ENCODE measurements at places on chromosomes 5 and 9.
A peak's percentile ranks its signal among the peaks of the same experiment; 100 is the strongest.

- H3K4me3 ChIP-seq: no peak overlapping the region
- H3K36me3 ChIP-seq: peaks cover 49% of the 10 kb centered on the region
Observed at GRCh38 chr9:128529191-128529590, 23.2 kb upstream of the SPTAN1 start.

DNA sequence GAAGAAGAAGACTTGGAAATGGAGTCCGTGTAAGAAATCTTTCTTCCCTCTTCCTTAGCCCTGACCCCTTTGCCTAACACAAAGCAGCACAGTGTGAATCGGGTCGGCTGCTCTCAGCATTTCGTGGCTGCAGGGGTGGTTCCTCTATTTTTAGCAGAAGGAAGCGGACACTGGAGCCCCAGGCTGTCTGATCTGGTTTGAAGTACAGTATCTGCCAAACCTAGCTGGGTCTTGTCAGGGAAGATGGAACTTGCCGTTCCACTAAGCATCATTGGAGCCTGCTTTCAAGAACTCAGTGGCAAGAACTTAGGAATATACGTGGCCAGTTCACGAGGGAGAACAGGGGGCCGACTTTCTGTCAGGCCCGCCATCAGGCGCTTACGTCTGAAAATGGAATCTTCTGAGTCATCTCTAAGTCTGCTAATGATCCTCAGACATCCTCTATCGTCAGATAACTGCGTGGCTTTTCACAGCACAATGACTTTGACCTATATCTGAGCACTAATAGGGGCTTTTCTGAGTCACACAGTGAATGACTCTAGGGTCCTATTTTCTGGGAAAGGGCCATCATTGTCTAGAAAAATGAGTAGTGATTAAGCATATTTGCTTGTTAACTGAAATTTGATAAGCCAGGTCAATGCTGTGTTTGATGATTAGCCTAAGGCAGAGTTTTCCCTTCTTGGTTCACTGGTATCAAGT is 43.3 kb upstream of the NCS1 start:
- peaks cover 58% of the 10 kb centered on the region for H3K4me1 ChIP-seq
- H3K27ac ChIP-seq: peak overlapping the region; percentile 97
- DNase-seq: peak; percentile 47
- peaks cover 52% of the 10 kb centered on the region for H3K36me3 ChIP-seq
- peak overlapping the region; percentile 62 for H3K4me3 ChIP-seq
- H3K27me3 ChIP-seq: no peaks in the 10 kb centered on the region

GRCh38 chr5:139882316-139882715 is 86.7 kb downstream of the PSD2 start:
- no peak overlapping the region for H3K4me3 ChIP-seq
- no peak for DNase-seq
- H3K4me1 ChIP-seq: no peaks in the 10 kb centered on the region
- H3K27me3 ChIP-seq: peaks cover 20% of the 10 kb centered on the region

- peaks cover 2% of the 10 kb centered on the region for H3K4me1 ChIP-seq
- no peaks in the 10 kb centered on the region for H3K36me3 ChIP-seq
- H3K27ac ChIP-seq: no peak overlapping the region
- peaks cover 23% of the 10 kb centered on the region for H3K27me3 ChIP-seq
Observed at GRCh38 chr5:135203593-135204036, 169.6 kb upstream of the PITX1 start.

DNA sequence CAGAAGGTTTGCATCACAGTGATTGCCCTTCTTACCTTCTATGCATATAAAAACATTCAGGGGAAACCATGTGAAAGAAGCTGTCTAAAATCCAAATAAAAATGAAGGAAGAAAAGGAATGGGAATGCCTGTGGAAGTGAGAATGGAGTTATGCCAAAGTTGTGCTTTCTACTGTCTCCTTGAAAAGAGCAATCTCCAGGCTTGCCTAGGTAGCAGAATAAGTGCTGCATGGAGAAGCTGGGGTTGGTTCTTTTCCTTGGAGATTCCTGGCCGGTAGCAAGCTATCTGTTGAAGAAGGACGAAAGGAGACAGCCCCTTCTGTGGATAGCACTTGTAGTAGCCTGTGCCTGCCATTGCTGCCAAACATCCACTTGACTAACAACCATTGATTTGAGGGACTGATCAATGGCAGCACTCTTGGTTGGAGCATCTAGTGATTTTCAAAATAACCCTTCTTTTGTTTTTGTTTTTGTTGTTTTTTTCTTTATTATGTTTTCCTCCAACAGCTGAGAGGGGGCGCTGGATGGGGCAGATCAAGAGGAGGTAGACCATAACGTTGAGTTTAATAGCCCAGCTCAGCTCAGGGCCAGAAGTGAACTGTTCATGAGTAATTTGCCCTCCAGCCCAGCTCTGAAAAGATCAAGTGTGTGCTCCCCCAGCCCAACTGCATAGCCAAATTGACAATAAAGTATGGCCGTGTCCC is 1.6 kb downstream of the PLCXD3 start:
- H3K4me1 ChIP-seq: no peaks in the 10 kb centered on the region
- no peaks in the 10 kb centered on the region for H3K36me3 ChIP-seq
- DNase-seq: no peak
- peaks cover 30% of the 10 kb centered on the region for H3K27me3 ChIP-seq
- H3K4me3 ChIP-seq: no peak overlapping the region
- no peak overlapping the region for H3K27ac ChIP-seq

- no peak overlapping the region for H3K27ac ChIP-seq
- H3K36me3 ChIP-seq: no peaks in the 10 kb centered on the region
- no peaks in the 10 kb centered on the region for H3K4me1 ChIP-seq
- H3K4me3 ChIP-seq: no peak overlapping the region
Observed at GRCh38 chr5:74919487-74919886, 53.3 kb upstream of the FAM169A start.

- peaks cover 4% of the 10 kb centered on the region for H3K4me1 ChIP-seq
- DNase-seq: no peak
- H3K4me3 ChIP-seq: no peak overlapping the region
- H3K36me3 ChIP-seq: peaks cover 69% of the 10 kb centered on the region
- H3K27me3 ChIP-seq: no peaks in the 10 kb centered on the region
Observed at GRCh38 chr9:111427186-111427585, 57.0 kb downstream of the ECPAS start.

DNA sequence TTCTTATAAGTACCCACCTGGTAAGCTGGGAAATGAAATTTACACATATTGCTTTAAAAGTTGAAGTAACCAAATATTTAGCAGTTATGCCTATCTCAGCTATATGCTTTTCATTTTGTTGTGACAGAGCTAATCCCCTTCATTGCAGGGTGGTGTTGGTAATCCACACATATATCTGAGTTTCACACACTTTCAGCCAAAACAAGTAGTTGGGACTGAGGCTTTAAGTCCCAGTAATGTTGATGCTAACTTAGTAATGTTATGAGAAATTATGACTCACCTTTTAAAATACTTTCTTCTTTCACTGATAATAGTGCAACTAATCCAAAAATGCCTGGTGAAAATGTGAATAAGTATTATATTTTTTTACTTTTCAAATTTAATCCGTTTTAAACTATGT is 19.2 kb upstream of the RICTOR start:
- H3K36me3 ChIP-seq: no peaks in the 10 kb centered on the region
- no peak for DNase-seq
- peaks cover 21% of the 10 kb centered on the region for H3K27me3 ChIP-seq
- H3K4me1 ChIP-seq: no peaks in the 10 kb centered on the region
- H3K27ac ChIP-seq: no peak overlapping the region

DNA sequence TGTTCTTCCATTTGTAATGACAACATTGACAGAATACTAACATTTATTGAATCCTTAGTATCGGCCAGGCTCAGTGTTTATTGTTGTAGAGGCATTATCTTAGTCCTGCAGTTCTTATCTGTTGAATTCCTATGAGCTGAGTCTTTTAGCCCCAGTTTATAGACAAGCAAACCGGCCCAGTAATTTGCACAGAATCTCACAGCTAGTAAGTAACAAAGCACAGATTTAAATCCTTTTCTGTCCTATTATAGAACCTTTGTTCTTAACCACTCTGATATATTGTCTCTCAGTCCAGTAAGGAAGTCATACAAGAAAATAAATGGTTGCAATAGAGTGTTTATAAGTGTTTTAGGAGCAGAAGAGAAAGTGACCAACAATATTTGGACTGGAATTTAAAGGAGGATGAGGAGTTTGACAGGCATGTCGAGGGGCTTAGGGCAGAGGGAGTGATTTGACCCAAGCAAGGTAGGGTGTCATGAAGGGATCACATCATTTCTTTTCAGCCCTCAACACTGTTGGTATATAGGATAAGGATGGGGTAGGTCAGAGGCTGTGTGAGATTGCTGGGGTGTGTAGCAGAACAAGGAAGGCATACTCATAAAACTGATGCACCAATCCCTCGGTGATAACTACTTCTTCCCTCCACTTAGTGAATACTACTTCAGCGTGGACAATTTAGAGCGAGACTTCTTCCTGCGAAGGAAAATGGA is 39.5 kb downstream of the LARP1 start:
- no peak for DNase-seq
- H3K36me3 ChIP-seq: peaks cover 53% of the 10 kb centered on the region
- no peak overlapping the region for H3K4me3 ChIP-seq
- H3K27ac ChIP-seq: no peak overlapping the region
- H3K27me3 ChIP-seq: no peaks in the 10 kb centered on the region

GRCh38 chr5:33210978-33211377 is 229.8 kb upstream of the TARS1 start:
- no peak overlapping the region for H3K27ac ChIP-seq
- no peak for DNase-seq
- H3K36me3 ChIP-seq: no peaks in the 10 kb centered on the region
- H3K4me3 ChIP-seq: no peak overlapping the region
- H3K4me1 ChIP-seq: no peaks in the 10 kb centered on the region

- H3K27me3 ChIP-seq: peaks cover 18% of the 10 kb centered on the region
- no peak overlapping the region for H3K27ac ChIP-seq
- peaks cover 17% of the 10 kb centered on the region for H3K4me1 ChIP-seq
- no peak for DNase-seq
- H3K36me3 ChIP-seq: no peaks in the 10 kb centered on the region
Observed at GRCh38 chr5:54577937-54578653, 60.5 kb downstream of the SNX18 start.

- H3K4me1 ChIP-seq: no peaks in the 10 kb centered on the region
- H3K36me3 ChIP-seq: no peaks in the 10 kb centered on the region
- no peak for DNase-seq
Observed at GRCh38 chr5:153456354-153456753, 34.1 kb upstream of the GRIA1 start.

GRCh38 chr5:40627706-40628105 is 52.0 kb upstream of the PTGER4 start:
- no peak overlapping the region for H3K4me3 ChIP-seq
- H3K27ac ChIP-seq: no peak overlapping the region

GRCh38 chr5:61738446-61738845 is 406.4 kb downstream of the ZSWIM6 start:
- no peak for DNase-seq
- H3K4me1 ChIP-seq: no peaks in the 10 kb centered on the region
- no peaks in the 10 kb centered on the region for H3K36me3 ChIP-seq

- H3K4me1 ChIP-seq: no peaks in the 10 kb centered on the region
- peaks cover 15% of the 10 kb centered on the region for H3K36me3 ChIP-seq
- no peaks in the 10 kb centered on the region for H3K27me3 ChIP-seq
- no peak for DNase-seq
Observed at GRCh38 chr9:100108559-100108958, 9.5 kb downstream of the INVS start.

GRCh38 chr5:133723126-133723525 is 110.8 kb upstream of the FSTL4 start:
- H3K4me3 ChIP-seq: no peak overlapping the region
- DNase-seq: no peak
- H3K4me1 ChIP-seq: no peaks in the 10 kb centered on the region
- H3K36me3 ChIP-seq: no peaks in the 10 kb centered on the region

DNA sequence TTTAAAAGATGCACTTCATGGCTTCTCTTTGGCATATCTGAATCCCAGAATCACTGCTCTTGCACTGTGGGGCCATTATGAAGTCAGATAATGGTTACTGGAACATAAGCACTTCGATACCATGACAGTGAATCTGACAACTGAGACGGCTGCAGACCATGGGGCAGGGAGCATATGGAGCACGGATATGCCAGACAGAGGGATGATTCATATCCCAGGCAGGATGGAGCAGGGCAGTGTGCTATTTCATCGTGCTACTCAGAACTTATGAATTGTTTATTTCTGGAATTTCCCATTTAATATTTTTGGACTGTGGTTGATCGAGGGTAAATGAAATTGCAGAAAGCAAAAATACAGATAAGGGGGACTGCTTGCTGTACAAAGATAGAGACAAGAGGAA is 145.0 kb downstream of the EGFLAM start:
- H3K4me3 ChIP-seq: no peak overlapping the region
- DNase-seq: no peak
- no peaks in the 10 kb centered on the region for H3K36me3 ChIP-seq
- H3K4me1 ChIP-seq: no peaks in the 10 kb centered on the region
- peaks cover 47% of the 10 kb centered on the region for H3K27me3 ChIP-seq

GRCh38 chr5:130747556-130747955 is 417.5 kb downstream of the HINT1 start:
- no peak overlapping the region for H3K27ac ChIP-seq
- H3K4me1 ChIP-seq: no peaks in the 10 kb centered on the region
- no peak overlapping the region for H3K4me3 ChIP-seq
- DNase-seq: no peak
- no peaks in the 10 kb centered on the region for H3K36me3 ChIP-seq

DNA sequence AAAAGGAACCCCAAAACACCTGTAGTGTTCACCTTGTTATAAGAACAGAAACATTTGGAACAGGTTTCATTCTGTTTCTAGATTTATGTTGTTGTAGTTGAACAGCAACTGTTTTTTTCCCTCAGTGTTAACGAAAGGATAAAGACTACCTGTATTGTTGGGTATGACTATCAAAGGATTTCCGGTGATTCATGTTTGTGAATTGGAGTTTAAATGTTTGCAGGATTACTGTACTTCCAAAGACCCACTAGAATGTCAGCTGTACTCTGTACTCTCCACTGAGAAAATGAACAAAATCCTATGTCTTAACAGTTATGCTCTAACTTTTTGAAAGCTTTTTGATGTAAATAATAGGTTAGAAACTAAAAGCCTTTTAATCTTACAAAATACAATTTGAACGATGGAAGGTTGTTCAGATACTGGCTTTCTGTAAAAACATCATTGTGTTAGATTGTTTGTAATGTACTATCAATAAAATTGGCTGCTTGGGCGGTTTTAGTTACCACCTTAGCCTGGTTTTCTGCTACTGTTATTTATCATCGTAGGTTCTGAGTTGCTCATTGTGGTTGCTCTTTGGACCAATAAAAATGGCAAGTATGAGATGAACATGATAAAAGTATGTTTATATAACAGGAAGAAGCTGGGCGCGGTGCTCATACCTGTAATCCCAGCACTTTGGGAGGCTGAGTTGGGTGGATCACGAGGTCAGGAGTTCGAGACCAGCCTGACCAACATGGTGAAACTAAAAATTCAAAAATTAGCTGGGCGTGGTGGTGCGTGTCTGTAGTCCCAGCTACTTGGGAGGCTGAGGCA is 44.1 kb downstream of the DCP2 start:
- peak; percentile 37 for DNase-seq
- peak overlapping the region; percentile 40 for H3K4me3 ChIP-seq
- peaks cover 65% of the 10 kb centered on the region for H3K36me3 ChIP-seq
- peaks cover 73% of the 10 kb centered on the region for H3K4me1 ChIP-seq
- no peaks in the 10 kb centered on the region for H3K27me3 ChIP-seq

Data from activated naive CD4-positive, alpha-beta T cell treated with anti-CD3 and anti-CD28 coated beads, Interleukin-2, amount 10 ng/mL, durations not matched to agents 7 days and 5 days (primary cell).